ENCODE measurements at places on chromosomes 7 and 10. TPM values are rescaled to one million over a fixed set of nuclear protein-coding genes. Genes with fewer than 3 reads are reported as not detected.

The ABCC2 gene
- 2.1 TPM for total RNA-seq

The LDB3 gene
- total RNA-seq, result 0.16 TPM

The AGK gene
- 36.6 TPM for total RNA-seq

The GBX1 gene
- total RNA-seq, result not detected

DNA sequence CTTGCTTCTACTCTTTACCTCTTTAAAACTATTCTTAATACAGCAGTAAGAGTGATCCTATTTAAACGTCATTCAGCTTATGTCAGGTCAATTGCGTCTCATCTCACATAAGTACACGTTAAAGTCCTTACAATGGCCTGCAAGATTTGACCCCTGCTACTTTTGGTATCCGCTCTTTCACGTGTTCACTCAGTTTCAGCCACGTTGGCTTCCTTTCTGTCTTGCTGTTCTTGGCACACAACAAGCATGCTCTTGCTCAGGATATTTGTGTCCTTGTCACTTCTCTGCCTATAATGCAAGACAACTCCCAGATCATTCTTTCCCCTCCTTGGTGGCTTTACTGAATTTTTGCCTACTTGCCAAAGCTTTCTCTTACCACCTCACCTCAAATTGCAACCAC is 296.8 kb downstream of the PCLO start:
- peak; percentile 5 for DNase-seq

GRCh38 chr7:26183545-26184280 is 16.8 kb downstream of the HNRNPA2B1 start:
- DNase-seq, result no peak

All from H4 (cell line).